ENCODE measurements at places on chromosomes 3 and 15. TPM values are rescaled to one million over a fixed set of nuclear protein-coding genes. Genes with fewer than 3 reads are reported as not detected.

Gene ANKUB1
- not detected for total RNA-seq

Gene SPTSSB
- total RNA-seq: 33.1 TPM

Gene GOLGA6B
- total RNA-seq: not detected

Gene ARPIN
- 15.4 TPM for total RNA-seq

Gene LYZL4
- total RNA-seq: not detected

Gene TLE3
- 37.5 TPM for total RNA-seq

Gene CCRL2
- total RNA-seq: 1.2 TPM

Gene GABRR3
- total RNA-seq: not detected

Gene RNF7
- total RNA-seq: 39.7 TPM

DNA sequence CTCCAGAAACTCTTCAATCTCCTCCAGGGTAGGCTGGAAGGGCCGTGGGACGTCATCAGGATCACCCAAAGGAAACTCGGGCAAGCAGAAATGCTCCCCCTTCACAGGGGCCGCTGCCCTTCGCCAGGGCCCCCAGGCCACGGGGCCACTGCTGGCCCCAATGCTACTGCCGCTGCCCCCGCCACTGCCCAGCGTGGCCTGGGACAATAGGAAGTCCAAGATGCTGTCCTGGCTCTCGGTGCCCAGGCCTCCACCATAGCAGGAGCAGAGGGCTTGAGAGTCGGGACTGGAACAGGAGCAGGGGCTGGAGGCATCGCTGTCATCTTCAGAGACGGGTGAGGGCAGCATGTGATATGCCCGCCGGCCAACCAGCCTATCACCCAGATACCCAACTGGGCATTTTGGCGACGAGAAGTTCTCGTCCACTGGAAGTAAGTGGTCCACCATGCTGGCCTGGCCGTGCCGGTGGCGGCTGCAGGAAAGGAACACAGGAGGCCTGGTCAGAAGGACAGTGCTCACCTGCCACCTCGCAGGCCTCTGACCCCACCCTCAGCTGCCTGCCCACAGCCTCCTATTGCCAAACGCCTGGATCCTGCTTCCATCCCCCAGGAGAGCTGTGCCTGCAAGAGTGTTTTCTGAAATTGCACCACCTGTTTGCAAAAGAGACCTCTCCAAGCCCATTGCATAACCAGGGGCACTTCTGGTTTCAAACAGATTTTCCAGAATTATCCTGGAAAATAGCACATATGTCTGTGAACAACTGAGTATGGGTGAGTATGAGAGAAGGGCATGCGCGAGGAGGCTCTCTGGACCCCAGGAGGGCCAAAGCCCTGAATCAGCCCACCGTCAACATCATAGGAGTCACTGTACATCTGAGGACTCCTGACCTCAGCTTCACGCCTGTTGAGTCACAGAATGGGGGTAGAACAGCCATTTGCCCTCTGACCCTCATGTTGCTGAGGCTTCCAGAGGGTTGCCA lies 4.4 kb downstream of the KLF15 start:
- no peak for DNase-seq

DNA sequence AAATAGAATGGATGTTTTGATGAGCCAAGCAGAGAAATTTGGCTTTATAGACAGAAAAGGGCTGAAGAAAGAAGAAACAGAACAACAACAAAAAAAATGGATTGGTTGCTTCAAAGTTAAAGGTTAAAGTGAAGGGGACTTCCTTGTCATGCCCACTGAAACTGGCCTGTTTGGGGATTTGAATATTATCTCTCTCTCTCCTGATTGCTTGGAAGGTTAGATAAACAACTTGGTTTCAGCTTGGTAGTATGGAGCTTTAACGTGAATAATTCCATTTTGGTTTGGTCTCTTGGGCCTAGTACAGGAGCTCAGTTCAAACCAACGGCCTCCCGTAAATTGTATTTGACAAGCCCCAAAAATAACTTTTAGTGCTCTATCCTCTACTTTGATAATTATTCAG lies 70.8 kb upstream of the MBNL1 start:
- DNase-seq: no peak

GRCh38 chr3:30693470-30694120 lies 87.2 kb downstream of the TGFBR2 start:
- no peak for DNase-seq

GRCh38 chr3:14948609-14949038 lies 1.2 kb downstream of the NR2C2 start:
- DNase-seq: no peak

DNA sequence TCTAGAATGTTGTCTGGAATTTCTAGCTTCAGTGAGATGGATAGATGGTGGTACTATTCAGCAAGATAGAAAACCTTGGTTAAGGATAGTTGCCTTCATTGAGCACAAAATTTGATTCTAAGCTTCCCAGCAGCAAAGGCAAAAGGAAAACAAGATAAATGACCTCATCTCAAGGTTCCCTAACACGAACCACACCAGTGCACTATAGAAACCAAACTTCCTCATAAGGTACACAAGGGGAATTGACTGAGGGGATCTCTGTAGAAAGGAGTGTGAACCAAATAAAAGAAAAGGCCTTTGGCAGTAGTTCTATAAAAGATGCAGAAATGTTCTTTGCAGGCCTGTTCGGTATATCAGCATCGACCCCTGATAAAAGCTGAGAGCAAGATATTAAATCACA lies 288.9 kb downstream of the SHQ1 start:
- no peak for DNase-seq

DNA sequence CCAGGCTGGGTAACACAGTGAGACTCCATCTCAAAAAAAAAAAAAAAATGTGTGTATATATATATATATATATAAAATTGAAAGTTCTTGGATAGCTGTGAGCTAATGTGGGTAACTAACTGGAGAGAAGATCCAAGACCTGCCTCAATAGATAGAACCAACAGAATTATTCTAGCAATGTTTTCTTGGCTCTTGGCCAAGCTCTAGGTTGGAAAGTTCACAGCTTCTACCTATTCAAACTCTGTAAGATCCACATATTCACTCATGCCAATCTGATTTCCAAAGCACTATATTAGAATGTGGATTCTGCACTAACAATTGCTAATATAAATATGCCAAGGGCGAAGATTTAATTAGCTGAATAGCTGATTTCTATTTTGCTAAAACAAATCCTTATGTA lies 29.8 kb upstream of the CMTM6 start:
- DNase-seq: no peak

DNA sequence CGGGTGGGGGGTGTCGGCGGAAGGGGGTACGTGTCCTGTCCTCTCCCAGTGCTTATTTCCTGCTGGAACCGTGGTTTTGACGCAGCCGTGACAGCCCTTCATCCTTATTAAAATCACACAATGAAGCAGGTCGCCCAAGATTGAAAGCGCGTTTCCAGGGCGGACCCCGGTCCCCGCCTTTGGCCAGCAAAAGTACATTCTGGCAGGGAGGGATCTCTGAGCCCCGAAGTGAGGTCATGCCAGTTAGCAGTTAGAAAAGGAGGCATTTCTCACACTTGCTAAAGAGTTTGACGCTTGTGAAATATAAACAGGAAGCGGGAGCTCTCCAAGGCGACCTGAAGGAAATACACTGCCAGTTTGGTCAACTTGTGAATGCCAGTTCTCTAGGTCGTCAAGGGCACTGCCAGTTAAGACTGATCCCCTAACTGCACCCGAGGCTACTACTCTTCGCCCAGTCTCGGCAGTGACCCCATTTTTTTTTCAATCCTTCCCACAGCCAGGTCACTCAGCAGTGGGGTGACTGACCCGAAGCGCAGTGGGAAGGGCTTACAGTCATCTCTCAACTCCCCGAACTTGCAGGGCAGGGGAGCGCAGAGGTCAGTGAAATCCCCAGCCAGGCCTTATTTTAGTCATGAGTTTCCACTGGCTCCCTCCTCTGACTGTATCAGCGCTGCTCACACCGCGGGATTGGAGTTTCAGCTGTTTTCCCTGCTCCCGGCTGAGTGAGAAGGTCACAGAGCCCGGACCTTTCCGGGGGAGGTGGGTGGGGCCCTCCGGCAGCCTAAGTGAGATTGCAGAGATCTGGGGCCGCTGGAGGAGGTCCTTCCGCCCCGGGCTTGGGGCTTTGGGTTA lies 2.0 kb upstream of the BHLHE40 start:
- DNase-seq: peak; percentile 56

DNA sequence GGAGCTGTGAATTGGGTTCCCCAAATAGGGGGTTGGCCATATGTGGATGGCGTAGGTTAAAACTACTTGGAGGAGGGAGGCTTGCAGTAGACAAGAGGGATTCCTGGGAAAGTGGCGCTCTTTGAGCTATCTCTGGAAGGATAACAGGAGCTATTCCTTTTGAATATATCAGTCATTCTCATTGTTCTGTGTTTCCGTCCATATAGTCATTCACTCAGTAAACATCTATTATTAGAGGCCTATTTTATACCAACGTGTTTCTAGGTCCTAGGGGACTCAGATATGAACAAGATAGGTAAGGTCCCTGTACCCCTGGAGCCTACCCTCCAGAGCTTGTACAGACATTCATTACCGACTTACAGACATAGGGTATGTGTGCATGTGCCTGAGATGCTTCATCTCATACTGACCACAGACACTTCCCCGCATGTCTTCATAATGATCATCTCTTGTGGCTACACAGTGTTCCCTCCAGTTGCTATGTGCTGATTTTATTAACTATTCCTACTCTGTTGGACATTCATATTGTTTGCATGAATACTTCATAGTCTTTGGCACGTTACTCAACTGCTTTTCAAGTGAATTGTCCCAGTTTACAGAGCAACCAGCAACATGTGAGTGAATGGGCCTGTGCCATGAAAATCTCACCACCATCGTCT lies 55.8 kb upstream of the VILL start:
- DNase-seq: no peak

DNA sequence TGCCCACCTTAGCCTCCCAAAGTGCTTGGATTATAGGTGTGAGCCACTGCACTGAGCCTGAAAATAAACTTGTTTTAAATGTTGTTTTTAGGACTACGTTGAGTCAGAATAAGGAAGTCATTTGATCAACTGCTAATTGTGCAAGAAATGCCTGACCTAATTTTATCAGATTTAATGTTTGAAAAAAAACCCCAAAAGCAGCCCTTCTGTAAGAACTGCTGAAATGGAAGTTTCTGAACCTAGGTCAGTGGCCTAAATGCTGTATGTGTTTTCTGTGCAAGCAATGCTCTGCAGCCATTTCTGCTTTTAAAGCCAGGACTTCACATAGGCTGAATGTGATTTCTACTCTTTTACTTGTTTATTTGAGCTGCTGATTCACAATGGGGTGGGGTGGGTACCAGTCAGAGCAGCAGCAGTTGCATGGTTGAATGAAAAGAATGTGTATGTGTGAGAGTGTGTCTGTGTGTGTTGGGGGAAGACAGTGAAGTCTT lies 6.6 kb downstream of the GPX1 start:
- no peak for DNase-seq

GRCh38 chr3:146513386-146514051 lies 30.9 kb downstream of the PLSCR1 start:
- DNase-seq: no peak

DNA sequence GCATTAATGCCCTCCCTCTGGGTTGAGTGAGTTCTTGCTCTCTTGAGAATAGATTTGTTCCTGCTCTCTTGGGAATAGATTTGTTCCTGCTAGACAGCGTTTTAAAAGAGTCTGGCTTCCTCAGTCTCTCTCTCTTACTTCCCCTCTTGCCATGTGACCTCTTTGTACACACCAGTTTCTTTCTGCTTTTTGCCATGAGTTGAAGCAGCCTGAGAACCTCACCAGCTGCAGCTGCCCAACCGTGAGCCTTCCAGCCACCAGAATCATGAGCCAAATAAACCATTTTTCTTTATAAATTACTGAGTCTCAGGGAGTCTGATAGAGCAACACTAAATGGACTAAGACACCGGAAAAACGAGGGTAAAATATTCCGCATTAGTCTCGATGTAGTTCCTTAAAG lies 253.6 kb downstream of the CNTN6 start:
- no peak for DNase-seq

DNA sequence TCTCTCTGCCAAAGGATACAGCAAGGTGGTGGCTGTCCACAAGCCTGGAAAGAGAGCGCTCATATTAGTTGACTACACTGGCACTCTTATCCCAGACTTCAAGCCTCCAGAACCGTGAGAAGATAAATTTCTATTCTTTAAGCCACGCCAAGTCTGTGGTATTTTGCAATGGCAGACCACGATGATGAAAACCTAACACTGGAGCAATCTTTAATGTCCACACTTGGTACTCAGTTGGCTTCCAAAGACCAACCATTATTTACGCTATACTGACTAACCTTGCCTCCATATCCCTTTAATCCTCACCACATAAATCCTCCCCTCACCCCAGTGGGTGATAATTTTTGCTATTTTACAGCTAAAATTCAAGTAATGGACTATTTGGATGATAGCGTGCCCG lies 16.9 kb upstream of the LACTB start:
- no peak for DNase-seq

DNA sequence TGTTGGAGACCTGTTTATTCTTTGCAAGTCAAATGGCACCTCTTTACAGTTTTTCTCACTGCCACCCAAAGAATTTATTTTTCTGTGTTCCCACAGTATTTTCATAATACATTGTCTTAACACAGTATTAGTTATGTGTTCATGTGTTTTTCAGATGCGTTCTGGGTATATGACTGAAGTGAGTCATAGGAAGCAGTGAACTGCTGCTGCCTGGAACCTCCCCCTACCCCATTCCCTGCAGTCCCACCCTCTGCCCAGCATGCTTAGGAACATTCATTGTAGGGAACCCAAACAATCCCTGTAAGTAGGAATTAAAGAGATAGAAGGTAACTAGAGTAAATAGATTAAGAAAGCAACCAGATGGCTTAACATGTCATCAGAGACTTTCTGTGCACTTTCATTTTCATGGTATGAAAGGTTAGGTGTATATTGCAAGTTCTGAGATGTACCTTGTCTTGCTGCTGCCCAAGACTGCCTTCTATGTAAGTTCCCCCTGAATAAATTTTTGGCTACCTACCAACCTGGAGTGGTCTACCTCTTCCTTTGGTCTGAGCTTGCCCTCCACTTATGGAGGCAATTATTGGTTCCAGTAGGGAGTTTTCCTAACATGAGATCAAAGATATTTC lies 21.9 kb upstream of the SQOR start:
- no peak for DNase-seq

DNA sequence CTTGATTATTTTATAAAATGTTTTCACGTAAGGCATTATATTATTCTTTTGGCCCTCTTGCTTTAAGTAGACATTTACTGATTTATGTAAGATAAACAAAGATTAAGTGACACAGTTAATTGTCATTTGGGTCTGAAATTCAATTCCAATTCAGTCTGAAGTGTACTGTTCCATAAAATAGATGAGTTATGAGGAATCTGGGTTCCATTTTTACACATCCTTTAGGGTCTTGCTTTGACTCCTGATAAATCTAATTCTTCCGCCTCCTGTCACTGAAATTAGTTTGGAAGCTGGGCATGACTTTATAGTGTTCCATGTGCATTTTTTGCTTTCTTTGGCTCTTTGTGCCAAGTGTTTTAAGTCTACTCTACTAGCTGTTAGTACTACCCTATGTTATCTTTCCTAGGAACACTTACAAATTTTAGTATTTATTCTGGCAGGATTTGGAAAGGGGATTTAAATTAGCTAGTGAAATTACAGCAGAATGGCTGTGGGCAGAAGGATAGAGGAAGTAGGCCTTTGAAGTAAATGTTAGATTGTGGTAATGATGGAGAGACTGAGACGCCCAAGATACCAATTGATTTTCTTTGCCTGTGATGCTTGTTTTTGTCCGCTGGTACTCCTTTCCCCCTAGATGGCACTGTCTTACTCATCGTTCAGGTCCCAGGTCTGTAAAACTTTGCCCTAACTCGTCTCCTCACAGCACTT lies 14.3 kb downstream of the ARL8B start:
- DNase-seq: no peak

GRCh38 chr15:53312707-53313106 lies 446.8 kb downstream of the WDR72 start:
- no peak for DNase-seq

- DNase-seq: no peak
Observed at GRCh38 chr3:129176051-129176450, 7.6 kb downstream of the CNBP start.

All from dorsolateral prefrontal cortex (tissue), 122 donors.